ENCODE measurements at places on chromosomes 3 and 15.

DNA sequence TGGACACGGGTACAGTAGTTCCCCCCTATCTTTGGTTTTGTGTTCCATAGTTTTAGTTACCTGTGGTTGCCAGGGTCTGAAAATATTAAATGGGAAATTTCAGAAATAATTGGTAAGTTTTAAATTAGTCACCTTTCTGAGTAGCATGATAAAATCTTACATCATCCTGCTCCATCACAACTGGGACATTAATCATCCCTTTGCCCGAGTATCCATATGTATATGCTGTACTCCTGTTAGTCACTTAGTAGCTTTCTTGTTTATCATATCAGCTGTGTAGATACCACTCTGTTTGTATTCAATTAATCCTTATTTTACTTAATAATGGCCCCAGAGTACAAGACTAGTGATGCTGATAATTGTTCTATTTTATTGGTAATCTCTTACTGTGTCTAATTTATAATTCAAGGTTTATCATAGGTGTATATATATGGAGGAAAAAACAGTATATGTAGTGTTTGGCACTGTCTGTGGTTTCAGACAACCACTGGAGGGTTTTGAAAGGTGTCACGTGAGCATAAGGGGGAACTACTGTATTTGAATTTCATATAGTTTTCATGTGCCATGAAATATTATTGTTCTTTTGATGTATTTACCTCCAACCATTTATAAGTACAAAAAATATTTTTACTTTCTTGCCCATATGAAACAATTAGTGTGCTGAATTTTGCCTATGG is 41.4 kb downstream of the CTDSPL2 start:
- DNase-seq = no peak

DNA sequence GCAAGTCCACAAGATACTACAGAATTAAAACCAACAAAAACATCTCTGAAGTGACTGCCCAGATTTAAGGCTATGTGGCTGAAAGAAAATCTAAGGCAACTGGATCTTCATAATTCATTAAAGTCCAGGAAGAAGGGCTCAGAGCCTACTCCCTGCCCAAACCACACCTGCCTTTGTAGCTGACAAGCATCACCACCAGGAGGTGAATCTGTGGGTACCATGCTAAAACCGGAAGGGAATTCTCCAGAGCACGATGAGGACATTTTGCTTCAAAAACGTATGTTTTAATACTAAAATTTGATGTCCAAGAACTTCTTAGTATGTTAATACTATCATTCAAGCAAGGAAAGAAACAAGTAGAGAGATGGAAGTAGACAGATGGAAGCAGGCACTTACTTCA is 495.9 kb upstream of the NECTIN3 start:
- no peak for DNase-seq

GRCh38 chr3:108117241-108117775 is 26.5 kb upstream of the CD47 start:
- no peak for DNase-seq

DNA sequence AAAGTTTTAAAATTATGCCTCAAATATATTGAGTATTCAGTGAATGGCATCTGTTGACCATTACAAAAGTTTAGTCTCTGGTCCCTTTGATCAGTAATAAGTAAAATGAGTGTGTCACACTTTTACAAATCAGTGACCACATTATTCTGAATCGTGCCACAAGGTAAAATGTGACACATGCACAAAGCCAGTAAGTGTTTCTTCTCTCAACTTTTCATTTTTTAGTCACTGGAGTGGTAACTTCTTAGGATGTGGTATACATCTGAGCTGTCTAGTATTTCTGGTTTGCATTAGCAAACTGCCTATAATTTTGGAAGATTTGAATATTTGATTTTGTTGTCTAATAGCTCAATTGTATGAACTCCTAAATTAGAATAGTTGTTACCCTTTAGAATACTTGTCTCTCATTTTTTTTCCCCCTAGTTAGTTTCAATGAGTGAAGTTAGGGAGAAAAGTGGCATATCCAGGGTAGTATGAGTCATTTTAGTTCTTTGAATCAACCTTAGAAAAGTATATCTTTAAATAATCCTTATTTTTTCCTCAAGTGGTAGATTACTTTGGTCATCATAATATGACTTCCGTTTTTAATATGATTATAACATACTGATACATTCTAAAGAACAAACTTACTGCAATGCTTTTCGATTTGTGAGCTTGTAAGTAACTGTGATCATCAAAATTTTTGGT is 18.1 kb downstream of the DNAJC13 start:
- DNase-seq = no peak

GRCh38 chr3:38646062-38646461 is 3.4 kb downstream of the SCN5A start:
- DNase-seq = no peak

DNA sequence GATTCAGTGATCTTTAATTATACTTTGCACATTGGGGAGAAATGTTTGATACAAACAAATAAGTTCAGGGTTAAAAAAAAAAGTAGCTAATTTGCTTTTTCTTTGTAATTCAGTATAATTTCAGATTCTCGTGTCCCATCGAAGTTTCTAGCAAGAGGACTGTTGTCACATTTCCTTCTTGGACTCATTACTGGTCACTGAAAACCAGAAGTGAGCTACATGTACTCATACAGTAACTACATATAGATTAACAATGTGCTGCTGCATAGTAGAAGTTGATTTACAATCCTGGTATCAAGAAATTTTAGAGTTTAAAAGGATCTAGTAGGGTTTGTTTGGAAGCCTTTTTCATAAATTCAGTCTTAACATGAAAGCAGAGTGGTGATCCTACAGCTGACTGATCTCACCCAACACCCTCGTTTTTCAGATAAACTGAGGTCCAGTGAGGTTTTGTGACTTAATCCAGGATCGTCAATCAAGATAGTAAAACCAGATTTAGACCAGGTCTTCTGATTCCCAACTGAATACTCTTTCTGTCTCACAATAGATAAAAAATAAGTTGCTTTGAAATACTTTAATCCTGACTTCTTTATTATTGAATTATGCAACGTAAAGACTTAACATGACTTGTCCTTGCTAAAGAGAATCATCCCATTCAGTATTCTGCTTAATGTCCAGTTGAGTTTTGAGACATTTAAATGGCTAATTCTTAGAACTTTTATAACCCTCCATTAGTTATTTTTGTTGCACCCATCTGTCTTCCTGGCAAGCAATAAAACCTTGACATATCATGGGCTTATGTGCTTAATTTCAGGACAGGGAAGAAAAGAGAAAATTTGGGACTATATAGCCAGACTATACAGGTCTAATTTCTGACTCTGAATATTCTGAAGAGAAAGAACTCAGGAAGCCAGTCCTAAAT is 2.8 kb downstream of the SEC62 start:
- no peak for DNase-seq

Data from Jurkat, Clone E6-1 (cell line).